ENCODE measurements at places on chromosomes 12 and 14.

DNA sequence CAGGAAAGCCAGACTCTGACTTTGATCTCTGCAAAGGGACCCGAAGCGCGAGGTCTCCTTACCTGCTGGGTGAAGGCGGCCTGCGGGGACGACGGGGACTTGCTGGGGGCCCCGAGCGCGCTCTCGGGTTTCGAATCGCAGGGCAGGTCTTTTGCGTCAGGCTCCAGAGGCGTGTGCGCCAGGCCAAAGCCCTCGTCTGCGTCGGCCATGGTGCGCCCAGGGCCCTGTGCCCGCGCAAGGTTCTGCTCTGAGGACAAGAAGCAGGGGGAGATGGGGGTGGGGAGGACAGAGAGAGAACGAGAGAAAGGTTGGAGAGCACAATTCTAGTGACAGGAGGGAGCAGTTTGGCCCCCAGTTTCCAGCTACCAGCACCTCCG lies 2.3 kb downstream of the TBX5 start:
- DNase-seq = no peak

- no peak for DNase-seq
Measured at GRCh38 chr14:95536036-95536593, 1.3 kb downstream of the GLRX5 start.

DNA sequence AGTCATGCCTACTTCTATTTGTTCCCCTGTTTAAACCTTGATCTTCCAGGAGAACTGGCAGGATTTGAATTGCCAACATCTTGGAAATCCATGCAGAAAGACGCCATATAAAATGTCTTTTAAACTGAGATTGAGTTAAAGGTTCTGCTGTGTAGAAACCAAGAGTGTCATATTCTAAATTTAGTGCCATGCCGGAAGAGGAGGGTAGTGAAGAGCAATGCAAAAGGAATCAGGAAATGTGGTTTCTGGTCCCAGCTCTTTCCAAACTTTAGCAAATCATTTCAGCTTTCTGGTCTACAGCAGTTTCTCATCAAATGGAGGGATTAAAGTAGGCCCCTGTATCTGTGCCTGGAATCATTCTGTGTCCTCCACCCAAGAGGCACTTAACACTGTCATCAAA lies 85.7 kb downstream of the BTG1 start:
- no peak for DNase-seq

DNA sequence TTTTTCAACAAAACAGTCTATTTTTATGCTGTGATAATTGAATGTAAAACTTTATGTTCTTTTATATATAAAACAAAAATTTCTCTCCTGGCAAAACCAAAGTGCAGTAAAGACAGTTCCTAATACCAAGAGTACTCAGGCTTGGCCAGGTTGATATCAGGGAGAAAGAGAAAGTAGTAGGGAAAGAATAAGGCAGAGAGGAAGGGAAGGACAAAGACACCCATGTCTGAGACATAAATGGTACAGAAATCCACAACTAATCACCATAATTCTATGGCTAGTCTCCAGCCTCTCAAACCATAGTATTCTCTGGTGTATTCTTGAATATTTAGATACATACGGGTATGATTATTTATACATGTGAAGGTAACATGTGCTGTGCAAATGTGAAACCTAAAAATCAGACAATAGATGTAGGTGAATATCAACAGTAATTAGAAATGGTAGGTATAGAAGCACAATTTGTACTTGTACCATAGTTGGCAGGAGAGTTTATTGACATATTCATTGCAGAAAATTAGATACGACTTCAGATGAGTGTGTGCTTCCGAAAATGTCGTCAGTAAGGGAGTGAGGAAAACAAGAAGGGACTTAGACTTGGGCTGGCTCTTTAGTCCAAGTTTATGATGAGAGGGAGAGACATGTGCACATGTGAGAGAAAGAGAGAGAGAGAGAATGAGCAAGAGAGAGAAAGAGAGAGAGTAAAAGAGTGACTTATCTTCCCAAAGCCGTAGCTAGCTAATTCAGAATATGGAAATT lies 230.8 kb upstream of the NPAS3 start:
- no peak for DNase-seq

GRCh38 chr12:131011165-131012079 lies 57.7 kb downstream of the ADGRD1 start:
- DNase-seq = no peak

GRCh38 chr12:68497702-68498101 lies 113.0 kb upstream of the RAP1B start:
- no peak for DNase-seq

DNA sequence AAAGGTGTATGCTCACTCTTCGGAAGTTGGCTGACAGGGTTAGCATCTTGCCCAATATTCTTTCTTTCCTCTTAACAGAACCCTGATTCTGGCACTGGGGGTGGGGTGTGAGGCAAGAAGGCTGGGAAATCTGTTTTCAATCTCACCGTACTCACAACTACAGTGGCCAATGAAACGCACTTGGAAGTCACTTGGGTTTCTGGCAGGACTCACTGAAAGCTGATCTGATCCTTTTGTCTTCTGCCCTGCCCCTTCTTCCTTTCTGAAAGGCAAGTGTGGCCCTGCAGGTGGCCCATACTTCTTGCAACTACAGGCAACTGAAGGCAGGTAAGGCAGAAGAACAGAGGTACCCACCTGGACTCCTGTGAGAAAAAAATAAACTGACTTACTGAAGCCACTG lies 106.9 kb downstream of the STXBP6 start:
- no peak for DNase-seq

DNA sequence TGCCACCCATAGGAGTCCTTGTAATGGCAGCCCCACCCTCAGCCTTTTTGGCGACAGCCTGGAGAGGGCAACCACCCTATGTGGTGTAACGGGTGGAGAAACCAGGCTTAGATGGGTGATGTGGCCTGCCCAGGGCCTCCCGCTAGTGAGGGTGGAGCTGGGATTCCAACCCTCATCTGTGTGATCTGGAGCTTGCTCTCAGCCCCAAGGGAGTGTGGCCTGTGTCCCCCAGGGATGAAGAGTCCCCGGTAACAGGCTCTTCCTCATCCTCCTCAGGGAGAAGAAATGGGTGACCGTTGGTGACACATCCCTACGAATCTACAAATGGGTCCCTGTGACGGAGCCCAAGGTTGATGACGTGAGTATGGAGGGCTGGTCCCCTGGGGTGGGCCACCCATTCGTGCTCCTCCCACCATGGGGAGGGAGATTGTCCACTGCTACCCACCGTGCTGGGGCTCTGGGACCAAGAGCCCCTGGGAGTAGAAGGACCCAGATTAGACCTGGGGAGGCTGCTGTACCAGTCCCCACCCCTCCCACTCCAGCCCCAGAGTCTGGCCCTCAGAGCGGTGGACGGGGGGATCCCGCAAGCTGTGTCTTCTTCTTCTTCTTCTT lies 8.8 kb downstream of the BCL7A start:
- no peak for DNase-seq

- DNase-seq = no peak
Measured at GRCh38 chr12:3045989-3046388, 31.2 kb upstream of the TSPAN9 start.

GRCh38 chr14:99668307-99669295 lies 15.5 kb upstream of the CYP46A1 start:
- DNase-seq = no peak

DNA sequence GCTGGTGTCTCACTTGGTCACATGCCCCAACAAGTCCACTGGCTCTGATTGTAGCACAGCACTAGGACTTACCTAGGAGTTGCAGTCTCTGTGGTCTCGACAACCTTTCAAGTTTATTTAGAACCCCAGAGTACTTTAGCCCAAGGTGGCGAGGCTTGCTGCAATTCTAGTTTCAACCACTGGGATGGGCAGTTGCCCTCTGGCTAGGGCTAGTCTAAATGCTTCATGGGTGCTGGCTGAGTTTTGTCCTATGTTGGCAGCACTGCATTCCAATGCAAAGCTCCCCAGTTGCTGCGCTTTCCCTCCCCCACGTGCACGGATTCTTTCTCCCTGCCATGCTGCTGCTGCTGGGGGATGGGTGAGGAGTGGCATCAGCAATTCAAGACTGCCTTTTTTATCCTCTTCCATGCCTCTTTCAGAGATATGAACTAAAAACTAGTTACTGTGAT lies 207.9 kb downstream of the SYNE2 start:
- peak; percentile 7 for DNase-seq

DNA sequence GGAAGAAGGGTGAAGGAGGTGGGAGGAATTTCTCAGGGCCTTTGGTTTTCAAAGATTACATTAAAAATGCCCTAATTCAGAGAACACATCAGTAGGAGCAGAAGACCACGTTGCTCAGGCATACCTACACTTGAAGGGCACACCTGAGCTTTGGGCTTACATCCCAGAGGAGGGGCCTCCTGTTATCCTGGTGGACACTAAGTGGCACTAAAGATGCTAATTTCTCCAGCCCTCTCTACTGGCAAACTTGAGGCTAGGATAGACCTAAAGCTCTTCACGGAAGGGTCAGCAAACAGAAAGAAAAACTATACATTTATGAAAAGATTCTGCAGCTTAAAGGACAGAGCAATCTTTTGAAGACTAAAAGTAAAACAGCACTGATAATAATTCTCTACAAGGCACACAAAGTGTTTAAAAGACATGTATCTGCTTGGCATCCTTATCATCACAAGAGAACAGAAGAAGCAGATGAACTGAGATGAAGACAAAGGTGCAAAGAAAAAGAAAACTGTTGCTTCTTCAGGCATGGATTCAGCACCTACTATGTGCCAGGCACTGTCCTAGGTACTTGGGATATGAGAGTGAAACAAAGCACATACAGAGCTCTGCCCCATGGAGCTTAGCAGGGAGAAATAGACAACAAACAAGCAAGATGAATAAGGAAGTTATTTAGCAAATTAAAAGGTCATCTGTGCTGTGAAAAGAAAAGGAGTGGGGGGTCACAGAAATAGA lies 137.5 kb downstream of the NUAK1 start:
- no peak for DNase-seq
